Activated CD4-positive, alpha-beta T cell treated with anti-CD3 and anti-CD28 coated beads, Interleukin-2, amount 10 ng/mL, durations not matched to agents 24 days and 14 days (primary cell): ENCODE measurements at places on chromosomes 3 and 15. TPM values are rescaled to one million over a fixed set of nuclear protein-coding genes. Genes with fewer than 3 reads are reported as not detected.

Gene FSTL1
- total RNA-seq = 0.12 and 0.26 TPM in 2 replicates

Gene ATP1B3
- total RNA-seq = 223 and 224 TPM in 2 replicates

DNA sequence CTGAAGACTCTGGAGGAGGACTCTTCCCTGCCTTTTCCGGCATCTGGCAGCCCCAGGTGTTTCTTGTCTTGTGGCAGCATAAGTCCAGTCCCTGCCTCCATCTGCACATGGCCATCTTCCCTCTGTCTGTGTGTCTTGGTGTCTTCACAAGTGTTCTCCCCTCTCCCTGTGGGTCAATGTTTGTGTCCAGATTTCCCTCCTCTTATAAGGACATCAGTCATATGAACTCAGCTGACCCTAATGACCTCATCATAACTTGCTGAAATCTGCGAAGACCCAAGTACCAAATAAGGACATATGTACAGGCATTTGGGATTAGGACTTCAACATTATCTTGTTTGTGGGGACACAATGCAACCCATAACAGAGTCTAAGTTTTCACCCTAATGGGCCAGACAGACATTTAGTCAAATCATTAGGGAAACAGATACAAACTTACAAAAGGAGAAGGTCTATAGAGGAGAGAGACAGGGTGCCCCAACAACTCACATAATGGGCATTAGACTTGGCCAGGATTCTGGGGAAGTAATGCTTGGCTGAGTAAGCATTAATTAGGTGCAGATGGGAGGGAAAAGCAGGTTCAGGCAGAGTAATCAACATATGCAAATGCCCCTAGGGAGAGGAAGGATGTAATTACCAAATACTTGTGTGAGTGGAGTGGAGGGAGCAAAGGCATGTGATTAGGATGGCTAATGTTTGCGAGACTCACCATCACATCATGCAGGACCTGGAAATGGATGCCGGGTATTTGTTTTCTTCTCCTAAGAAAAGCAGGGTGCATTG is 372.8 kb upstream of the TBL1XR1 start:
- H3K4me1 ChIP-seq = no peaks in the 10 kb centered on the region
- H3K27ac ChIP-seq = no peak overlapping the region
- no peaks in the 10 kb centered on the region for H3K36me3 ChIP-seq
- H3K27me3 ChIP-seq = no peaks in the 10 kb centered on the region

GRCh38 chr3:124266487-124266886 is 274.6 kb upstream of the ROPN1 start:
- peaks cover 1% of the 10 kb centered on the region for H3K27me3 ChIP-seq
- no peaks in the 10 kb centered on the region for H3K36me3 ChIP-seq
- H3K4me1 ChIP-seq = no peaks in the 10 kb centered on the region
- no peak overlapping the region for H3K27ac ChIP-seq
- H3K4me3 ChIP-seq = no peak overlapping the region

Gene MORC1
- not detected in 2 replicates for total RNA-seq

DNA sequence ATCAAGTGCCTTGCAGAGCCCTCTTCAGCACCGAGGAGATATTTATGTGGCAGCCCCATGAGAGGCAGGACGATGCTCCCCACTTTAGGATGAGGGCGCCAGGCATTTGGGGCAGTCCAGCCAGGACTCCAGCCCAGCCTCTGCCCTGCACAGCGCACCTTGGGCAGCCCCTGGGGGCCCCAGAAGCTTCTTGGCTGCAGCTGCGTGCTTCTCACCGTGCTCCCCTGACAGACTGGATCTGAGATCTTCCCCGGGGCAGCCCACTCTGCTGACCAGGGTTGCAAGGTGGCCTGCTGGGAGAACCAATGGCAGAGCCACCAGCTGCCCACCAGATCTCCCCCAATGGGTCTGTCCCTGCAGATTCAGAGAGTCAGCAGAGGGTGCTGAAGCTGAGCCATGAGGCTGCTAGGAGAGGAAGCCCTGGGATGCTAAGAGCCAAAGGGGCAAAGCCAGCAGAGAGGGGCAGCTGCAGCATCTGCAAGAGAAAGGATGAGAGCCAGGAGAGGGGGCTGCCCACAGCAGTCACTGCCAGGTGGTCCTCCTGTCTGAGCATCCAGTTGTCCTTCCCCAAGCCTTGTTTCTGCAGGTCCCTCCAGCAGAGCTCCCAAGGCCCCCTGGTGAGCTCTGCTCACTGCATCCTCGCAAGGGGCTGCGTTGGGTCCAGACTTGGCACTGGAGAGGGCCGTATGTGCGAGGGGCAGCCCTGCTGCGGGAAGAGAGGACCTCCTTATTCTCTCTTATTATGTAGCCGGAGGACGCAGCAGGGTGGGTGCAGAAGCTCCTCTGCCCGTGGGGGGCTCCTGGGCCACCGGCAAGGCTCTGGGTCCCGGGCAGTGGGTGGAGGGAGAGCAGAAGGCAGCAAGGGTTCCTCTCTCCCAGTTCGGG is 14.7 kb upstream of the KLF13 start:
- H3K36me3 ChIP-seq = peaks cover under 1% of the 10 kb centered on the region
- H3K4me3 ChIP-seq = no peak overlapping the region
- H3K27me3 ChIP-seq = peaks cover 3% of the 10 kb centered on the region

DNA sequence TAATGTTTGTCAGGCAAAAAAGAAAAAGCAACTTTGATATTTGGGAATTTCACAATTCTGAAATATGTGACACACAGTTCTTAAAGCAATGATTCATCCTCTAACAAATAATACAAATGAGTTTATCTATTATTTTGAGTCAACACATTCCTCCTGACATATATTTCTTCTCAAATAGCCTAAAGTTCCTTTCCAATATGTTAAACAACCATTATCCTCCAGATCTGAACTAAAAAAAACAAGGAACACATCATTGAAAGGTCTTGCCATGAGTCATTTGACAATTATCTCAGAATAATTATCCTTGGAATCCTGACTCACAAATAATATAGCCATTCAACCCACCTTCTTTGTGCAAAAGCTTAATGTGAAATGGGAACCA is 208.7 kb upstream of the CDIN1 start:
- H3K4me1 ChIP-seq = no peaks in the 10 kb centered on the region
- H3K27me3 ChIP-seq = no peaks in the 10 kb centered on the region

- no peaks in the 10 kb centered on the region for H3K4me1 ChIP-seq
- H3K27me3 ChIP-seq = no peaks in the 10 kb centered on the region
- no peak overlapping the region for H3K4me3 ChIP-seq
- H3K36me3 ChIP-seq = peaks cover 47% of the 10 kb centered on the region
- H3K27ac ChIP-seq = no peak overlapping the region
Observed at GRCh38 chr3:36833160-36833814, 68.9 kb upstream of the DCLK3 start.

Gene ARHGAP31
- total RNA-seq = 9.5 and 11.0 TPM in 2 replicates

- H3K4me1 ChIP-seq = peaks cover 24% of the 10 kb centered on the region
- peak; percentile 70 for DNase-seq
- peak overlapping the region; percentile 70 for H3K27ac ChIP-seq
- no peaks in the 10 kb centered on the region for H3K27me3 ChIP-seq
- H3K36me3 ChIP-seq = peaks cover 26% of the 10 kb centered on the region
Observed at GRCh38 chr15:90901175-90902039, 1.7 kb upstream of the MAN2A2 start.

DNA sequence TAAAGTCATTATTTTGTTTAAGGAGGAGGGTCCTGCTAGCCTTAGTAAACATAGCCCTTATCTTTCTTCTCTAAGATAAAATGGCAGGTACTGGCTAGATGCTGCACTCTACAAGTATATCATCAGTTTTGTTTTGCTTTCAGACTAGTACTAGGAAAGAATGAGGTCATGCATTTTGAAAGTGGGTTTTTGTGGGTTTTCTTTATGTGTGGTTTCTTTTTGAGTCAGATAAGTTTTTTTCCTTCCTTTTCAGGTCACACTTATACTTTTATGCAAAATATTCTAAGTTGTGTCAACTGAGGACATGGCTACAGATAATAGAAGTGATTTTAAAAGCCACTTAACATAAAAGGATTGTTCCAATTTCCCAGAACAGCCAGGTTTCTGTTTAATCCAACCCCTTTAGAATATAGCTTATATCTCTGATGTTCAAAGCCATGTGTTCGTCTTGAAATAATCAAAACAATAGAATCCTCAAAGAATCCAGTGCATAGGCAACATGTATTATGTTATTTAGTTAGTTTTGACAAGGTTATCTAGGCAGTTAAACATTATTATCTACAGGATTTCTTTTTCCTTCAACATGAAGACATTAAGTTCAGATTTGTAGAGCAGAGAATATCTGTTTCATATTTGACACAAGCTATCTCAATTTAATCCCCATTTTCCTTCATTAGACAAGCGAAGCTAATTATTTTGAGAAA is 406.2 kb downstream of the RBMS3 start:
- H3K27me3 ChIP-seq = peaks cover 10% of the 10 kb centered on the region
- no peak overlapping the region for H3K4me3 ChIP-seq
- peaks cover 9% of the 10 kb centered on the region for H3K4me1 ChIP-seq
- H3K36me3 ChIP-seq = no peaks in the 10 kb centered on the region

DNA sequence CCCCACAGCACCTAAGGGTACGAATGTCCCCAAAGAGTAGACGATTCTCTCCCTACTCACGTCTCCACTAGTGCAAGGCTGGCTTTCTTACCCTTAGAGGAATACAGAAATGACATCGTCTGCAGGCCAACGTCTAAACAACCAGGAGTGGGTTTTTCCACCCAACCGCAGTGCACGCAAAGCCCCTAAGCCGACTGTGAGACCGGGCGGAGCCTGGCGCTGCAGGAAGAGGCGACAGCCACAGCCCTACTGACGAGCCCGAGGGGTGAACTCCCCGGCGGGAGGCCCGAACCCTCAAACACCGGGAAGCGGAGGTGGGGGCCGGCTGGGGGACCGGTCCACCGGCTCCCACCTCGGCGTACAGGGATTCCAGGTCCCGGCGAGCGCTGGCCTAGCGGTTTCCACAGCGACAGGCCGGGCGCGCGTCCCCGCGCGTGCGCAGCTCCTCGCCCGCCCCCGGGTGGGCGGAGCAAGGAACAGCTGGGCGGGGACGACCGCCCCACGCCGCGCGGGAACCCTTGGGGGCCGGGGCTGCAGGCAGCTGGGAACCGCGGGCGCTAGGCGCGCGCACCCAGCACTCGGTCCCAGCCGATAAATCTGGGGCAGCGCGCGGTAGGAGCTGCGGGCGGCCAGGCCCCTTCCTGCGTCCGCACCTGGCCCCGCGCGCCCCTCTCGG is at the start of the genes CEP19 and PIGX:
CEP19 (minus strand) TSS at position 413 of the 676 bp plus-strand sequence. CDS start 3,593 bp downstream, outside the sequence.
PIGX (plus strand) TSS at position 540 of the 676 bp plus-strand sequence.
- H3K4me1 ChIP-seq = peaks cover 32% of the 10 kb centered on the region
- H3K4me3 ChIP-seq = peak within 1 kb of the TSS; percentile 88
- peak; percentile 97 for DNase-seq

Gene CHRM5
- total RNA-seq = not detected in 2 replicates

DNA sequence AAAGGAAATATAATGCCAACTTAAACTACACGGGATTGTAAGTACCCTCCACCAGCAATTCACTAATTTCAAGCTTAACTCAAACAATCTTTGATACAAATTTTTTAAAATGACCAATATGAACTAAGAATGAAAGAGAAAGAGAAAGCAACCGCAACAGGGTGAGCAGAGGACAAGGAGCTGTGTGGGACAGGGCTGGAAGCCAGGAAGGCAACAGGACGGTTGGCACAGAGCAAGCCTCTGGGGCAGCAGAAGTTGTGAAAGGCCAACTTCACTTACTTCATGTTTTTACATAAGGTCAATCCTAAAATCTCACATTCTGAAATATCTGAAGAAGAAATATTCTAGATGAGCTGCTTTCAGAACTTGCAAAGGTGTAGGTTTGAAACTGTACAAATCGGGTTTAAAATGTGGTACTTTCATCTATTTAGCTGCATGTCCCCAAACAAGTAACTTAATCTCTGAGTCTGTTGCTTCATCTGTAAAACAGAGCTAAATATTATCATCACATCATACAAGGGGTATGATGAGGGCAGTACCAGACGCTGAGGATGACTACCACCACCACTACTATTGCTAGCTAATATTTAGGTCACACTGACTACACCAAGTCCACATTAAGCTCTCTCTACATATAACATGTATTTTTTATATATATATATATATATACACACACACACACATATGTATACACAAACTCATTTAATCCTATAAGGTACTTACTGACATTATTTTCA is 101.7 kb downstream of the IGSF11 start:
- no peak for DNase-seq
- no peak overlapping the region for H3K27ac ChIP-seq
- H3K4me1 ChIP-seq = peaks cover 2% of the 10 kb centered on the region

DNA sequence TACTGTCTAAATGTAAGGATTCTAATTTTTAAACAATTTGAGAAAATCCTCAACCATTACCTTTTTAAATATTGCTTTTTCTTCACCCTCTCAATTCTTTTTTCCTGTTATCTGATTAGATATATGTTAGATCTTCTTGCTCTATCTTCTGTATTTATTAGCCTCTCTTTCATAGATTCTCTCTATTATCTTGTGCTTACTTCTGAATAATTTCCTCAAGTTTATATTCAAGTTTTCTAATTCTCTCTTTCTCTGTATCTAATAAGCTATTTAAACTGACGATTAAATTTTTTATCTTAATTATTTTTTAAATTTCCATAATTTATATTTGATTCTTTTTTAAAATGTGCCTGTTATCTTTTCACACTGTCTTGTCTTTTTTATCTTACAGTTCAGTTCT is 10.6 kb upstream of the MECOM start:
- no peak for DNase-seq
- H3K4me3 ChIP-seq = no peak overlapping the region

GRCh38 chr3:53547327-53547726 is 52.9 kb downstream of the CACNA1D start:
- no peak for DNase-seq
- H3K27ac ChIP-seq = no peak overlapping the region
- H3K36me3 ChIP-seq = no peaks in the 10 kb centered on the region
- H3K27me3 ChIP-seq = peaks cover 2% of the 10 kb centered on the region
- no peak overlapping the region for H3K4me3 ChIP-seq
- H3K4me1 ChIP-seq = peaks cover 4% of the 10 kb centered on the region

GRCh38 chr3:56347219-56347871 is 120.9 kb downstream of the ERC2 start:
- H3K27ac ChIP-seq = no peak overlapping the region
- H3K27me3 ChIP-seq = no peaks in the 10 kb centered on the region
- no peaks in the 10 kb centered on the region for H3K4me1 ChIP-seq

Gene ANKUB1
- not detected in 2 replicates for total RNA-seq

DNA sequence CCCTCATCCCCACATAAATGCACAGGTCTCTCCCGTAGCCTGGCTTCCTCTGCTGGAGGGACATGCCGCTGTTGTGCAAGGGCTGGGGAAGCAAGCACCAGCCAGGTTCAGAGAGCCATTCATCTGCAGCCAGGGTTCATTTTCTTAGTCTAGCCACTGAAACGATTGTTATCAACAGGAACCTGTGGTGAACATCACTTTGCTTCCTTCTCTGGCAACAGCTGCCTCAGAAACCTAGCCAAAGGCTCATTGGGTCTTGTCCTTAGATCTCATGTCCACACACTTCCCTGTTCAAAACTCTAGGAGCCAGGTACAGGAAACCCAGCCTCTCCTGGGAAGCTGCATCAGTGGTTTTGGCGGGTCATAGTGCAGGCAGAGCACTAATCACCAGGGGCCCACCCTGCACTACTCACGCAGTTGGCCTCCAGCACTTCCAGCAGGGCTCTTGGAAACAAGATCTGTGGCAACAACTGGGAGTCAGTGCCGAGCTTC is 47.0 kb downstream of the OXNAD1 start:
- peaks cover 62% of the 10 kb centered on the region for H3K36me3 ChIP-seq
- peak overlapping the region; percentile 92 for H3K27ac ChIP-seq
- peak overlapping the region; percentile 80 for H3K4me3 ChIP-seq
- peaks cover 74% of the 10 kb centered on the region for H3K4me1 ChIP-seq

GRCh38 chr3:154095832-154096421 is 25.3 kb upstream of the ARHGEF26 start:
- DNase-seq = no peak
- H3K27ac ChIP-seq = no peak overlapping the region
- H3K27me3 ChIP-seq = no peaks in the 10 kb centered on the region
- no peak overlapping the region for H3K4me3 ChIP-seq
